GM20000 (cell line): ENCODE measurements at places on chromosomes 11 and 22.
A peak's percentile ranks its signal among the peaks of the same experiment; 100 is the strongest.

DNA sequence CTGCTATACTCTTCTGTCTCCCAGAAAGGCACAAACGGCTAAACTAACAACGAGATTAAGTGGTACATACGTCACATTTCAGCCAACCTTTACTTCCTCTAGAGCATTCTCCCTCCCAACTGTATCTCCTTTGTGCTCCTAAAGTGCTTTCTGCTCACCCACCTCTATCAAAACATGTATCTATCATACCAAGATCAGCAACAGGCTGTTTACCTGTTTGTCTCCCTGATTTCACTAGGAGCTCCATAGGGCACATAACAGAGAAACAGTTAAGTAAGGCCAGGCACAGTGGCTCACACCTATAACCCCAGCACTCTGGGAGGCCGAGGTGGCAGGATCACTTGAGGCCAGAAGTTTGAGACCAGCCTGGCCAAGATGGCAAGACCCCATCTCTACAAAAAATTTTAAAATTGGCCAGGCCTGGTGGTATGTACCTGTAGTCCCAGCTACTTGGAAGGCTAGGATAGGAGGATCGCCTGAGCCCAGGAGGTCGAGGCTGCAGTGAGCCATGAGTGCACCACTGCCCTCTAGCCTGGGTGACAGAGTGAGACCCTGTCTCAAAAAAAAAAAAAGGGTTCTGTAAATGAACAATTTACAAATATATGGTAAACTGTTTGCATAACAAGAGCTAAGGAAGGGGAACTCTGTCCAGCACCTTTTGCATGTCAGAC, 2.8 kb downstream of the NDUFC2 start:
- DNase-seq, result no peak

- DNase-seq, result peak; percentile 62
Measured at GRCh38 chr11:33375688-33376311, 118.6 kb downstream of the HIPK3 start.

DNA sequence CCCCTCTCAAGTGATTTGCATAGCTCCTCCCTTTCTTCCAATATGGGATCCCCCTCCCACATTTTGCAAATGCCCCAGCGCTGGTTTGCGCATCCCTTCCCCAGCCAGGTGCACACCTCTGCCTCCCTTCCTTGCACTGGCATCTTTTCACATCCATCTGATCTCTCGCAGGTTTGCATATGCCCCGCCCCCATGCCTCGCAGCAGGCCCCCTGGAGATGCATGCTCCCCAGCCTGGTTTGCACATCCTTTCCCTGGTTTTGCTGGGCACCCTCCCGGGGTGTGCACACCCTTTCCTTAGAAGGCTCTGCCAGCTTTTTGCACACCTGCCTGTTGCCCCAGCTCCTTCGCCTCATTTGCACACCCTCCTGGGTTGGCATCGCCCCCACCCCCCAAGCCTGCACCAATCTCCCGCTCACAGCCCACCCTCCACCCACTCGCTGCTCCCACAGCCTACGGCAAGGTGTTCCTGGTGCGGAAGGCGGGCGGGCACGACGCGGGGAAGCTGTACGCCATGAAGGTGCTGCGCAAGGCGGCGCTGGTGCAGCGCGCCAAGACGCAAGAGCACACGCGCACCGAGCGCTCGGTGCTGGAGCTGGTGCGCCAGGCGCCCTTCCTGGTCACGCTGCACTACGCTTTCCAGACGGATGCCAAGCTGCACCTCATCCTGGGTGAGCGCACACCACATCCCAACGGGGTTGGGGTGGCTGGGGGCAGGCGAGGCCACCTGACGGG, 917 bp downstream of the RPS6KA4 start:
- DNase-seq, result peak; percentile 77

DNA sequence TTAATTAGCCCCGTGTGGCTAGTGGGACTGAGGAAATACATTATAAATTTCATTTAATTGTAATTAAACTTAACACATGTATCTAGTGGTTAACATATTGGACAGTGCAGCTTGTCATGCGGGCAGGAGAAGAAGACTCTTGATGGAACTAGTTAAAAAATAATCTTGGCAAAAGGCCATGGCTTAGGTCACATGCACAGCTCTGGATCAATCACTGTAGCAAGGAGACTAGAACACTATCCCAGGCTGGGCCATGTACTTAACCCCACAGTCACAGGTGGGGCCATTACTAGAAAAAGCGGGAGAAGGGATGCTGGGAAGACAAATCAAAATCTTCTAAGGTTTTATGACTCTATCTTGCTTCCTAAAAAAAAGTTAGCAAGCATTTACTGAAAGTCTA, 8.7 kb upstream of the HEPACAM start:
- no peak for DNase-seq

DNA sequence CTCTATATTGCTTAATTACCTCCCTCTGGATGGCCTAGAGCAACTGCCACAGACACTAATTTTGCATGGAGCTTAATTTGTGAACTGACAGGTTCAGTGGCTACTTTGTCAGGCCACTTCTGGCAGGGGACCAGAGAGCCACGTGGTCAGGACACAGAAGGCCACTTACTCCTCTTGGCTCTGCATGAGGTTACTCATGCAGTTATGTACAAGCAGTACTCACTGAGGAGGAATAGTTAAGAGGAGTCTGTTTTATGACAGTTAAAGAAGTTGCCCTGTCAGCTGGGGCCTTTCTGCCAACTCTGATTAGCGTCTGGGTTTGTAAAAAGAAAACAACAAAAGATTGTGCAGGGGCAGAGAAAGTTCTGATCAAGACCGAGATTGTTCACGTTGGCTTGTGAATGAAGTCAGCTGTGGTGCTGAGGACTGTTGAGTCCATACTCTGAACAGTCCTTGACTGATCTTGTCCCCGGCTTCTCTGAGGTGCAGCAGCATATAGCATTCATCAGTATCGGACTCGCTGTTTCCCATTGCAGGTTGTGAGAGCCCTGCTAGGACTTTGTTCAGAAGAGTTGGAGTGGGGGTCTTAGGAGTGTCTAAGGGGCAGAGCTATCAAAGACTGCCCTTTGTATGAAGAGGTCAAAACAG, 41.4 kb downstream of the PPFIBP2 start:
- no peak for DNase-seq

- peak; percentile 89 for DNase-seq
Measured at GRCh38 chr11:75429902-75430713, 2.9 kb downstream of the KLHL35 start.

DNA sequence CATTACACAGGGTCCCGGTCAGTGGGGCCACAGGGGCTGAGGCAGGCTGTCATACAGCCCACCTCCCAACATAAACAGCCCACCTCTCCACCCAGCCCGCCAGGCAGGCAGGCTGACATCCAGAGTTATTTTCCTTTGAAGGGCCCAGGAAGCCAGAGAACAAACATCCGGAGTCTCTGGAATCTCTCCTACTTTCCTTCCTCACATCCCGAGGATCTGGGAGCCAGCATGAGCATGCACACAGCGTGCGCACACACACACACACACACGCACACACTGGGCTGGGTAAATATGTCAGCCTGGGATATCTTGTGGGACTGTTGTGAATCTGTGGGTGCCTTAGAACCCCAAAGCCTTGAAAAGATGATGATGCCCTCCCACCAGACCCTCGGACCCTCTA, 55.4 kb downstream of the PDE2A start:
- DNase-seq, result no peak

DNA sequence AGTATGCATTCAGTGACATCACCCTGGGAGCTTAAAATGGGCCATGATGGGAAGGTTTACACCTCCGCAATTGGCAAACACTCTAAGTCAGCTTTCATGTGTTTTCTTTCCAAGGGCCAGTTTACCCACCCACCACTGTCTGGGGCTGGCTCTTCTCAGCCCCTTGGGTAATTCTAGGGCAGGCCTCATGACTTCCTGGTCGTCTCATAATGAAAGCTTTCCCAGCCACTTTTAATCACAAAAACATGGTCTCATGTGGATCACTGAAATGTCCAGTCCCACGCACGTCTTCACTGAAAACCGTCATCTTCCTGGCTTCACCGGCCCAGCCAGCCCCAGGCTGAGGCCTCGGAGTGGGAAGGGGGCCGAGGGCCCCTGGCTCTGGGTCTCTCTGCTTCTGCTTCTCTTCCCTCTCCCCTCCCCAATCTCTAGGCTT, 58.5 kb upstream of the ANO1 start:
- no peak for DNase-seq

GRCh38 chr11:36288442-36289225, 590 bp downstream of the COMMD9 start:
- DNase-seq, result no peak

GRCh38 chr11:14288189-14288935, 70.6 kb downstream of the RRAS2 start:
- DNase-seq, result no peak
